ENCODE measurements at places on chromosomes 11 and 22. TPM values are rescaled to one million over a fixed set of nuclear protein-coding genes. Genes with fewer than 3 reads are reported as not detected.

The NXPE4 gene
- total RNA-seq: not detected

The PRR33 gene
- total RNA-seq: not detected

The SLC22A25 gene
- total RNA-seq: not detected

The KRTAP5-2 gene
- not detected for total RNA-seq

The PRRG4 gene
- 0.87 TPM for total RNA-seq

The MS4A12 gene
- total RNA-seq: not detected

The MMP11 gene
- 3.0 TPM for total RNA-seq

The MS4A6A gene
- not detected for total RNA-seq

All from Panc1 (cell line).